Kidney (tissue), 22 donors: ENCODE measurements at places on chromosomes 2 and 18.

DNA sequence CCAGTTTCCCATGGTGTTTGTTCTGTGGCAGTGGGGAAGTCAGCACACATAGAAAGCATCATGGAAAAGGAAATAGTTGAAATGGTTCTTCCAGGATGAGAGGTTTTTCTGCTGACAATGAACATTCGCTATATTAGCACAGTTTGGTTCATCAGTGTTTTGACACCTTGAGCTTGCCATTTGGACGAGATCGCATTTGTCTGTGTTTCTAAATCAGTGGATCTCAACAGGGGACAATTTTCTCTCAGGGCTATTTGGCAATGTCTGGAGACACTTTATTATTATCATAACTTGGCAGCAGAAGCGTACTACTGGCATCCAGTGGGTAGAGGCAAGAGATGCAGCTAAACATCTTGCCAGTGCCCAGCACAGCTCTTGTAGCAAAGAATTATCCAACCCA is 74.6 kb downstream of the CD8B2 start:
- no peak for DNase-seq

GRCh38 chr2:72544554-72544953 is 281.3 kb downstream of the EXOC6B start:
- no peak for DNase-seq

- DNase-seq: no peak
These were observed 135.4 kb downstream of the TMEM17 start for GRCh38 chr2:62370321-62371250.

- DNase-seq: no peak
These were observed 126.6 kb upstream of the PDE1A start for GRCh38 chr2:182553483-182553882.

GRCh38 chr2:136783856-136784255 is 18.5 kb downstream of the THSD7B start:
- no peak for DNase-seq

DNA sequence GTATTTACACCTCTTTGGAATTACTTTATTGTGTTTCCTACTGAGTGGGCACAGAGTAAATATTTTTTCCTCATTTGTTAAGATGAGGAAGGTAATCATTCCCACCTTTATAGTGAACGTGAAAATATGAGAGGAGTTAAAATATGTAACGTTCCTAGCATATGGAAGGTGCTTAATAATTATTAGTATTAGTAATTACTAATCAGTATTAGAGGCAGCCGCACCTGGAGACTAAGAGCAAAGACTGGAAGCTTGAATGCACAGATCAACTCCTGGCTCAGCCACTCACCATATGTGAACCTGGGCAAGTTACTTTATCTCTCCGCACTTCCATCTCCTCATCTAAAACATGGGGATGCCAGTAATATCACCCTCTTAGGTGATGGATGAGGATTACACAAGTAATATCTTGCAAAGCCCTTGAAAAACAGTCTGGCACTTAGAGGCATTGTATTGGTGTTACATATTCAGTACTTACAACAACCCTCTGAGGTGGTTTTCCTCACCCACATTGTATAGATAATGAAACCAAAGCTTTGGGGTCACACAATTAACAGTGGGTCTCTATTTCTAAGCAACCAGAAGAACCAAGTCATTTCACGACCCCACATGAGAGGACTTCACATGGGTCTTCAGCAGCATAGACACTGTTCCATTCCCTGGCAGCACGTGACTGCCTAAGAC is 100.3 kb upstream of the KCTD1 start:
- no peak for DNase-seq

DNA sequence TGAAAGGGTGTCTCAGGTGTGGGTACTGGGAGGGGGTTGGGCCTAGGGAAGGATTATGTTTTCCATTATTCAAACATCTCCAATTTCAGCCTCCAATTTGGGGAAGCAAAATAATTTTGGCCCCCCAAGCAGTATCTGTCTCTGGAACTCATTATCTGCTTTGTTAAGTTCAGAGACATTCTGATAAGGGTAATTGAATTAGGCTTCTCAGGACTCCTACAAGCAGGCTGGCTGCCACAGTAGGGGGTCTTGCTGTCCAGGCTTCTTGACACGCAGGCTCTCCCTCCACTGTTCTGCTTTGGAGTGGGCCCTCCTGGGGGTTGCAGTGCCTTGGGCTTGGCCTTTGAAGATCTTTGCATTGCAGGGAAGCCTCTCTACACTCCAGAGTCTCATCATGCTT is 108.1 kb upstream of the SIX2 start:
- DNase-seq: no peak

DNA sequence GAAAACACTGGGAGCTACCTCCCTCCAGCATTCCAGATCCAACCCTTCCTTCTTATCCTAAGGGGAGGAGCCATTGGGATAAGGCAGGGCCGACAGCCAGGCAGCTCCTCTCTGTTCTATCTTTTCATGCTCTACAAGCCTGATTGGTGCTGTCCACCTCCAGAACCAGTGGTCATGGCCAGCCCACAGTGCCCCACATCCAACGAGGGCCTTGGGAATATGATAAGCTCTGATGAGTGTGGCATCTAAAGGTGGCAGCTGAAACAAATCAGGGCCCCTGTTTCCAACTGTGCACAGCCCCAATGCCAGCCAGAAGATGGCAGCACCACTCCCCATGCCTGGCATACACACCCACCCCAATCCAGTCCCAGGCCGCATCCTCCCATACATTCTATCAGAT is 329.3 kb downstream of the C1D start:
- no peak for DNase-seq

DNA sequence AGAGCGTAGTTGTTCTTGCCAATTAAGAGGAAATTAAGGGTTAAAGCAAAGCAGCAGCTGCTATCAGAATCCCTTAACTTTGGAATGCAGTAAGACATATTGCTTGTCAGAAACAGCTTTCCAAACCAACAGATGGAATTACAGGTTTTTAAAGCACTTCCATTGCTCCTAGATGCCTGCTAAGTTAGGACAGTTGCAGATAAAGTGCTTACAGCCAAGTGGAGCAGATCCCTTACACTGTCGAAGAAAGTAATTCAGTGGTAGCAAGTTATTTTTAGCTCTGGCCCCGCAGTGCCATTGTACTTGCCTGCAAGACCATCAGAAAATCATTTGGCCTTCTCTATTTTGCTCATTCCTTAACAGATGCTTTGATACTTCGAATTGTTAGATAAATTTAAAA is 5.4 kb downstream of the PDK1 start:
- DNase-seq: no peak
